ENCODE measurements at places on chromosomes 11 and 22.
A peak's percentile ranks its signal among the peaks of the same experiment; 100 is the strongest.

DNA sequence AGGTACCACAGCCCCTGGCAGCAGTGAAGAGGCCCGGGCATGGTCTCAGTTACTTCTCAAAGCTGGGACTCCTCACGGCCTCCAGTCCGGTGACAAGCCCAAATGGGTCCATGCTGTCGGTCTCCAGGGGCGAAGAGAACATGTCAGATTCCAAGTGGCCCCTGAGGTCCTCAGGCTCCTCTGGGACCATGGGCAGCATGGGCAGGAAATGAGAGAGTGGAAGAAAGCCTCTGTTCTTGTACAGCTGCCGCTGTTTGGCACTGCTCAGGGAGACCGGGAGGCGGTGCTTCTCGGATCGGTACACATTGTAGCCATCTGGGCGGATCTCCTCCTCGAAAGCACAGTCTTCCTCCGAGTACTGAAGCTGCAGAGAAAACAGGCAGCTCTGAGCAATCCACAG, 4.6 kb downstream of the FGF19 start:
- no peak for DNase-seq

GRCh38 chr22:49959782-49960158, 802 bp upstream of the PIM3 start:
- no peak for DNase-seq

GRCh38 chr11:107413352-107413751, 44.3 kb downstream of the CWF19L2 start:
- no peak for DNase-seq

DNA sequence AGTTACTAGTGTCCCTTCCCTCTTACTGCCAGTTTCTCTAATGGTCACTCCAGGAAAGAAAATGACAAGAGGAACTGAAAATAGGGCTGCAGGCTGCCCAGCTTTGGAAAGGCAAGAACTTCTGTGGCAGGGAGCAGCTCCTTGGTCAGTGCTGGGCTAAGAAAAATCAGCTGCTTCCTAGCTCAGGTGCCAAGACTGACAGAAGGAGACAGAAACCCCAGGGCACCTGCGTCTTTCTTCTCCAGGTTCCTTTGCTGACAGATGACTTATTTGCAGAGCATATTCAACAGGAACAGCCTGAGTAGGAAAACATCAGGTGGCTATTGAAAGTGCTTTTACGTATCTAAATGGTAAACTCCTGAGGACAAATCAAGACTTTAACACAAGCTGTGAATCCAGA, 25.4 kb downstream of the MAML2 start:
- no peak for DNase-seq

DNA sequence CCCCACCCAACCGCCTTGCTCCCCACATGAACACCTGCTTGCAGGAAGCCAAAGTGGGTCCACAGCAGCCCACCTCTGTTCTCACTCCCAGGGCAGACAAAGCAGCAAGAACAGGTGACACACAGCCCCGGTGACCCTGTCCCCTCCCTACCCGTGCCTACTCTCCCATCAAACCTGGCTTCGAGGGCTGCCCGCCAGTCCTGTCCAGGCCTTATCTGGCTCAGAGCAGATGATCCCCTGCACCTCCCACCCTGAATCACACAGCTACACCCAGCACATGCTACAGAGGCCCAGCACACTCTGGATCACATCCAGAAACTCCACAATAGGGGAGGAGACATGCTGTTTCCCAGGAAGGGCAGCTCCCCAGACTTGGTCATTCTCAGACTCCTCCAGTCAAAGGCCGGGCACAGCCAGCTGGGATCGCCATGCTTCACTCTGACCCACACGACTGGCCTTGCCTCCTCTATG, 6.2 kb upstream of the RGL4 start:
- DNase-seq, result no peak

DNA sequence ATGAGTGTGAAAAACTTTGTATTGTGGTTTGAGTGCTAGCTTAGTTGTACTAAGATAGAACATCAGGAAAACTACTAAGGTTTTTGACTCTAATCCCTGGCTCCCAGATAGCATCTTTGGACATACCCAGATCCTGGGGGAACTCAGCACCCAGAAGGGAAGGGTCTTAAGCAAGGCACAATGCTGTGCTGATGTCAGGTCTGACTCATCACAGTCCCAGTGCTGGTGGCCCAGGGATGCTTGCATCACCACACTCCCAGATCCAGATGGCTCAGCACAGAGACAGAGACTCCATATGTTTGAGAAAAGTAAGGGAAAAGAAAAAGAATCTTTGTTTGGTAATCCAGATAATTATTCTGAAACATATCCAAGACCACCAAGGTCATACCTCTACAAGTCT, 18.3 kb upstream of the OR56A3 start:
- no peak for DNase-seq

DNA sequence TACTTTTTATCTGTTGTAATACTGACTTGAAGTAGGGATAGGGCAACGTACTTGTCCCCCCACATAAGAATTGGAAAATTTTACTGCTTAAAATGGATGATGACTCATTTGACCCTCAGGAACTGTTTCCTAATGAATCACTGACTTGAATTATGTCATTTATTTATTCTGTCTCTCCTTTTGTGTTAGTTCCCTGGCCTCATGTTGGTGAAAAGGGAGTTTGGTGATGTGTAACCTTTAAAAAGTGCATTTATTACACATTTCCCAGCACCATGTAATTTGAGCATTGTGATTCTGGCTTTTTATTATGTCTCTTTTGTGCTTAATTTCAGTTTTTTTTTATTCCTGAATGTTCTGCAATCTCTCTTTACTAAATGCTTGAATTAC, 20.3 kb upstream of the PGM2L1 start:
- no peak for DNase-seq

- no peak for DNase-seq
Measured at GRCh38 chr11:18265949-18266348, at the start of gene SAA1. Gene SAA1, plus strand, starts transcription at chr11:18266264. Its CDS starts 624 bp downstream, at chr11:18266888.

DNA sequence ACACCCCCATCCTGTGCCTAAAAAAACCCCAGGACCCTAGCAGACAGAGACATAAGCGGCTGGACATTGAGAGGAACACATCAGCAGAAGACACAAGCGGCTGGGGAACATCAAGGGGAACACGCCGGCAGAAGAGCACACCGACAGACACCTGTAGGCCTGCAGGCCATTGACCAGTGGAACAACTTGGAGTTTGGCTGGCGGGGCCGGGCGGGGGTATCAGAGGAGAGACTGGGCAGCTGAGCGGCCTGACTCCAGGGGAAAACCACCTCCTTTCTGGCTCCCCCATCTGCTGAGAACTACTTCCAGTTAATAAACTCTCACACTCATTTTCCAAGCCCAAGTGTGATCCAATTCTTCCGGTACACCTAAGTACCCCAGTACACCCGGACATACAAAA, 264.7 kb upstream of the ISX start:
- DNase-seq, result no peak

DNA sequence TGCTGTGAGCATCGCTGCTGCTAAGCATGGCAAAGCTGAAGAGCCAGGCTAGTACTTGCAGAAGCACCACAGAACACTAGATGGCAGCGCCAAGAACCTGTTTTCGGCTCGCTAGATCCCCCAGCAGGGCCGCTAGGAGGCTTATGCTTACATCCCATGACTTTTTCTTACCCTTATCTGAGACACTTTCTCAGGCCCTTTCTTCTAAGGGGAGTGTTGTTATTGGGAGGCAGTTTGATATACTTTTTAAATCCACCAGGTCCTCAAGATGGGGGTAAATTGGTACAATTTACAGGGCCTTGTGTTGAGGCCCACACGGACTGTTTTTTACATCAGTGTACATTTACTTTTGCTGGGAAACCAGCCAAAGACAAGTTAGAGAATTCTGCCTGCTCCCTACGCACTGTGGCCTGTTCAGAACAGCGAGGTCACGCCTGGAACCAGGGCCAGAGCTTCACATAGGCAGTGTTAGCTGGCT, 4.0 kb downstream of the TRIM6 start:
- DNase-seq, result peak; percentile 34

GRCh38 chr11:101914341-101914737, 471 bp upstream of the CEP126 start:
- no peak for DNase-seq

DNA sequence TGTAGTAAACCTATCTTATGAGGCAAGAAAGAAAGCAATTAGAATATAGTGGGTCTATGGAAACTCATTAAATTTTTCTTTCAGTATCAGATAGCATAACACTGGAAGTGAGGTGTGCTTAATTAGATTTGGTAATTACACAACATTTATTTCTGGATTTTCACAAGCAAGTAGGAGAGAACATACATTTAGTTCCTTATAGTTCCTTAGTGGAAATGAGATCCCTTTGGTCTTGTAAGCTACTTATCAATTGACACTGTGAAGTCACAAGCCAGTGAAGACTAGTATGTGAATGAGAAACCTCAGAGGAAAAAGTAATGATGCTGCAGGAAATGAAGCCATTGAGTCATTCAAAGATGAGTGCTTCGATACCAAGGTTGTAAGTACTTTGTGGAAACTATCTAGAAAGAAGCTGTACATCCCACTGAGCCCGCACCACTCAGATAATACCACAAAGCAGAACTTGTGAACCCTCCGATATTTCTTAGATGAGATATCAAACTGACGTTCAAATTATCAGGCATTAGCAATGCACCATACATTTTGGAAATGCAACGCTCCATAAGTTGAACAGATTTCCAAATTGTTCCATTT, 53.5 kb downstream of the ENTHD1 start:
- DNase-seq, result no peak

DNA sequence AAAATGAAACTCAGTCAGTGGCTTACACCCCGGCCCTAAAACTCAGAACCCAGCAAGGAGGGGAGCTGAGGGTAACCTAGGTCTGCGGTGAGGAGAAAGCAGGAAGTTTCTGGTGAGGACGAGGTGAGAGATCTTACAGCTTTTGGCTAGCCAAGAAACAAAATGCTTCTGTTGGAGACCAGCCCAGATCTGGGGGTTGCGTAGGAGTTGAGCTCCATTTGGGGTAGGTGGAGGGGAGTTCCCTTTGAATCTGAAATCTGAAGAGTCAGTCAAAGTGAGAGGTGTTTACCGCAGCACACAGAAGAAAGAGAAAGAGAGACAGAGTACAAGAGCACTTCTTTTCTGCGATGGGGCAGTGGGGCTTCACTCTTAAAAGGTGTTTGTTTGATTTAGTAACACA, 29.6 kb downstream of the EHF start:
- peak; percentile 41 for DNase-seq

DNA sequence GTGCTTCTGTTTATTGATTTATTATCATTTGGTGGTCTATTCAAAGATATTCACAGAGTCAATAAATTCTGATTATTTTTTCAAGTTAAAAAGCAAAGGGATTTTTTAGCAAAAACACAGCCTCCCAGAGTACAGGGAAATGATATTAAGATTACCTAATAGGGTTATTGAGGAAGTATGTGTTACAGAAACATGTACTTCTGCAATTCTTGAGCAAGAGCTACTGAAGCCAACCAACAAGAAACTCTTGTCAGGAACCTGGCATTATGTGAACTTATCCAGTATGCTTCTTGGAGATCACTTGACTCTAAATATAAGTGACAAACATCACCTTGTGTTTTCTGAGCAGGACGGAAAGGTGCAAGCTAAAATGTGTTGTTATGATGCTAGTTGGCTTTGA, 42.0 kb upstream of the CARD18 start:
- no peak for DNase-seq

GRCh38 chr11:68040957-68041591, 2.2 kb downstream of the TCIRG1 start:
- DNase-seq, result no peak

DNA sequence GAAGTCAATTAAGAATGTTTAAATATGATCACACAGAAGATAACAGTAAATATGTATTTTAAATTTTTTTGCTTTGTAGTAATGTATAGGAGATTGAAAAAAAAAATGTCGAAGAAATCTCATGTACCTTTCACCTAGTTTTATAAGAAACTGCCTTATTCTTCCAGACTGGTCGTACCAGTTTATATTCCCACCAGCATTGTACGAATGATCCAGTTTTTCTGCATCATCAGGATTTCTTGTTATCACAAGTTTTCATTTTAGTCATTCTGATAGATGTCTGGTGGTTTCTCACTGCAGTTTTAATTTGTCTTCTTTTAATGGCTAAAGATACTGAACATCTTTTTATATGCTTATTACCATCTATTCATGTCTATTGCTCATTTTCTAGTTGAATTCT, 101.8 kb upstream of the CTSC start:
- no peak for DNase-seq

- DNase-seq, result no peak
Measured at GRCh38 chr11:27525824-27526516, 19.4 kb upstream of the LIN7C start.

DNA sequence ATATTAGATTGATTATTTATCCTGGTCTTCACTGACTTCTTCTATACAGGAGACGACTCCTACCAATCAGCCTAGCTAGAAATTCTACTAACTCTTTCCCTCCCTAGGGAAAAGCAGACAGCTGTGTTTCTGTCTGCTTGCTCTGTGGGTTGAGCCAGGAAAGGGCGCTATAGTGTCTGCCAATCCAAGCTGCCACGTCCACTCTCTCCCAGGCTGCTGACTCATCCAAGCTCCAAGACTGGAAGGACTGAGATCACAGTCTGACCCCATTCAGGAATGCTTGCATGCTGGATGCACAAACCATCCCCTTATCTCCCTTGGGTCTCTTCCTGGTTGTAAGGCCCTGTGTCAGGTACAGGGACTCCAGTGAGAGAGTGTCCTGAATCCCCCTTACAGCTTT, 955.6 kb downstream of the OPCML start:
- DNase-seq, result no peak

DNA sequence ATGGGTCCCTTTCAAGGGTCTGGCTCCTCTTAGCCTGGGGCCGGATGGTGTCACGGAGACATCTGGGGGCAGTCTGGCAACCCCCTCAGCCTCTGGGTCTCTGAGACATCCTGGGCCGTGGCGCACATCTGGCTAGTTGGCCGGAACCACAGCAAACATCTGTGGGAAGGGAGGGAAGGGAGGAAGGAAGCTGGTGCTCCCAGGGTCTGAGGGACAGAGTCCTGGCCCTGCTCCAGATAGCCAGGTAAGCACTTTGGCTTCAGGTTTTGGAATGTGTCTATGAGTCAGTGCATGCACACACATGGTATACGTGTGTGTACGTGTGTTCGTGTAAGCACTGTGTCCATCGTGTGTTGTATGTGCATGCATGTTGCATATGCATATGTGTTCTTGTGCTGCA, 225.1 kb downstream of the MN1 start:
- no peak for DNase-seq

DNA sequence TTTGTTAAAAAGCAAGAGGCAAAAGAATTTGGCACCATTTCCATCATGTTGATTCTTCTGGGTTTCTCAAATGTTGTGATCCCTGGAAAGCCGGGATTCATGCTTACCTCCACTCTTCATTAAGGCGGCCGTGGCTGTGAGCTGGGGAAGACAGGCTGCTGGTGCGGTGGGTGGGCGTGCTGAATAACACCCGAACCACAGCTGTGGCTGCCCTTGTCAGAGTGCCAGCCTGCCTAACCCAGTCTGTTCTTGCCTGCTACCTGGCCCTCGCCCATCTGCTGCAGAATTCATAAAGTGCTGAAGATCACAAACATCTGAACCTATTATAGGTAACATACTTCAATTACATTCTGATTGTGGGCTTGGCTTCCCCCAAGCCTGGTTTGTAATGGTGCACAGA, 95.8 kb upstream of the RCN1 start:
- DNase-seq, result no peak

GRCh38 chr22:34333285-34333684, 413.0 kb upstream of the LARGE1 start:
- no peak for DNase-seq
